ENCODE measurements at places on chromosomes 13 and 19.

DNA sequence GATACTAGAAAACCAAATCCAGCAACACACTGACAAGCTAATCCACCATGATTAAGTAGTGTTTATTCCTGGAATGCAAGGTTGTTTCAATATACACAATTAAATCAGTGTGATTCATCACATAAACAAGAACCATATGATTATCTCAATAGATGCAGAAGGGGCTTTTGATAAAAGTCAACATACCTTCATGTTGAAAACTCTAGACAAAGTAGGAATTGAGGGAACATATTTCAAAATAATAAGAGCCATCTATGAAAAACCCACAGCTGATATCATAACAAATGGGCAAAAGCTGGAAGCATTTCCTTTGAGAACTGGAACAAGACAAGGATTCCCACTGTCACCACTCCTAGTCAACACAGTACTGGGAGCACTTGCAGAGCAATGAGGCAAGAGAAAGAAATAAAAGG lies 213.6 kb upstream of the CSNK1A1L start:
- no peak for DNase-seq

- DNase-seq = no peak
These were observed 155.5 kb upstream of the VSTM2B start for GRCh38 chr19:29370276-29370675.

GRCh38 chr19:677201-677600 lies 1.0 kb downstream of the FSTL3 start:
- DNase-seq = peak; percentile 47

- DNase-seq = no peak
These were observed 39.3 kb downstream of the GGACT start for GRCh38 chr13:100549316-100549715.

DNA sequence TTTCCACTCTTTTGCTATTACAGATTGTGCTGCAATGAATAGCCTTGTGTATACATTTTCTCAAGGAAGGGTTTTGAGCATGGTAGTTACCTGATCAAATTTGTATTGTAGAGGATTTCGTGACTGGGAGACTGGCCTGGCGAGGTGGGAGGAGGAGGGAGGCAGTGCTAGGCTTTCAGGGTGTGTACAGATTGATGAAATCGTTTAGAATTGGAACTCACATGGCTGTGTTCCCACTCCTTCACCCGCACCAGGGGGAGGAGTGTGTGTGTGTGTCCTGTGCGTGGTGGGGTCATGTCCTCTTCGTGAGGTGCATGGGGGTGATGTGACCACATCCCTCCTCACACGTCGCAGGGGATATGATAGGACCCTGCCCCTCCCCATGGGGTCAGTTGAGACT lies 8.3 kb downstream of the PGLYRP1 start:
- DNase-seq = no peak

DNA sequence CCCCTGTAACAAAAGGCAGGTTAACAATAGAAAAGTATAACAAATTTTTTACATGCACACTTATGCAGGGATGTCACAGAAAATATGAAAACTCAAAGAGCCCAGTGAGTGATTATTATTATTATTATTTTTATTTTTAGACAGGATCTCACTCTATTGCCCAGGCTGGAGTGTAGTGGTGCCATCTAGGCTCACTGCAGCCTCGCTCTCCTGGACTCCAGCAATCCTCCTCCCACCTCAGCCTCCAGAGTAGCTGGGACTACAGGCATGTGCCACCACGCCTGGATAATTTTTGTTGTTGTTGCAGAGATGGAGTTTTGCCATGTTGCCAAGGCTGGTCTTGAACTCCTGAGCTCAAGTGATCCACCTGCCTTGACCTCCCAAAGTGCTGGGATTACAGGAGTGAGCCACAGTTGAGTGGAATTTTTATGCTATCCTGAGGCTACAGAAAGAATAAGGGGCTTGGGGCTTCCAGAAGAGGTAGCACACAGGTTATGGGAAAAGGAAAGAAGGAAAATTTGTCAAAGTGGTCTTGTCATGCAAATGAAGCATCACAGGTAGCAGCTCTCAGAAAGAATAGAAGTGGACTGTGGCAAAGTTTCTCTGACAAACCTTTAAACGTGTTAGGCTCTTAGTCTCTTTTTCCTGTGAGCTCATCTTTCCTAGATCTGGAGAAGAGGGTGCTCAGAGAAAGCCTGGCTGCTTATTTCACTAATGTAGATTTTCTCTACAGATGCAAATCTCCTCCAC lies 87.7 kb upstream of the LSM14A start:
- no peak for DNase-seq

DNA sequence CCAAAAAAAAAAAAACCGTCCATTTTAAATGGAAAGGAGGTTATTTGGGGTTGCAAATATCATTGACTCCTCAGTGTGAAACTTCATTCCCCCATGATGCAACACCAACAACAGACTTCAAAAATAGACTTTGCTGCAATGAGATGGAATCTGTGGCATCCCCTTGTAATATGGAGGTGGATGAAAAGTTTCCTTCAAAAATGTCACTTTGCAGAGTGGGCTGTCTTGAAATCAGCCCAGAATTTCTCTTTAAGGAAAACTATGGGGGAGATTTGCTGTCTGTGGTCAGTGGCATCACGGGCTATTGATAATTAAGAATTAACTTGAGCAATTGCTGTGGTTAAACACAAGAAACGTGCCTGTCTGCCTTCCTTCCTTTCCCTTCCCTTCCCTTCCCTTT lies 1.5 kb downstream of the GPR18 start:
- DNase-seq = no peak

DNA sequence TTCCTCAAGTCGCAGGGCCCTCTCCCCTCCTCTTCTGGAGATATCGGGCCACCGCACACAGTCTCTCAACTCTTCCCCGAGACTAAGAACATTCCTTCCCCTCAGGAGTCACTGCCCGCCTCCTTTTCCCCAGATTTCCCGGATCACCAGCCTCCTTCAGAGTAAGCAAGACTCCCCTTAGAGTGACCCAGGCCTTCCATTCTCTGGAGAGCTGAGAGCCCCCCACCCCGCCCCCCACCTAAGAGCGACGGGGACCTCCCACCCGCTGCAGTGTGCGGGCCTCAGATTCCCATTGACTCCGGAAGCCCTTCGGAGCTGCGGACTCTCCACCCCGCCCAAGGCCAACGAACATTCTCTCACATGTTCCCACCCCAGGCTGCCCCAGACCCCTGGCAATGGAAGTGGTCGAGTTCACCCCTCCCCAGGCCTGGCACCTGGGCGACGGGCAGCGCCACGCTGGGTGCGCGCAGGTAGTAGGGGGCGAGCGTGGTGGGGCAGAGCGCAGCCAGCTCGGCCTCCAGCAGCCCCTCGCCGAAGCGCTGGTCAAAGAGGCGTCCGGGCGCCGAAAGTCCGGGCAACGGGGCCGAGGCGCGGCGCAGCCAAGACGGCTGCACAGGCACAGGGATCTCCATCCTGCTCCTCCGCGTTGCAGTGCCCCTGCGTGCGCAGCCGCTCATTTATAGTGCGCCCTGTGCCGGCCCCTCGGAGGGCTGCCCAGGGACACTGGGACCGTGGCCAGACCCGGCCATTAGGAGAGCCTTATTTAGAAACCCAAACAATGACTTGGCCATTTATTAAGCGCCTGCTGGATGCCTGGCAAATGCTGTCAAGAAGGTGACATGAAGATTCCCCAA lies at the start of gene HSPB6:
TSS of gene HSPB6 (minus strand) at position 653 of the 854 bp plus-strand sequence. CDS start at position 632, 21 bp downstream.
- no peak for DNase-seq

DNA sequence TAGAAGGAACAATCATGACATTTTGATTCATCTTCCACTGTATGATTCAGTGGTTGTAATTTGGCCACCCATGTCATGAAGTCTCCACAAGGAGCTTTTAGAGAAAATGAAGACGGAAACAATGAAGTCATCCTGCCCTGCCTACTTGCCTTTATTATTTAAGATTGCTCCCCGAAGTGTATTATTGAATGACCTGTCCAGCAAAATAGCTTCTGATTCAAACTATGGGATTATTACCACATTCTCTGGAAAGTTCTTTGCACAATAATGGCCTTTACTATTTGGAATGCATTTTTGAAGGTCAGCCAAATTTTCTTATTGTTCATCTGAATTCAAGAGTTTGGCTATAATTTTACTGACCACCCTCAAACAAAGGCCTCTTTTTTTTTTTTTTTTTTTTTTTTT lies 77.8 kb upstream of the RFC3 start:
- DNase-seq = no peak

DNA sequence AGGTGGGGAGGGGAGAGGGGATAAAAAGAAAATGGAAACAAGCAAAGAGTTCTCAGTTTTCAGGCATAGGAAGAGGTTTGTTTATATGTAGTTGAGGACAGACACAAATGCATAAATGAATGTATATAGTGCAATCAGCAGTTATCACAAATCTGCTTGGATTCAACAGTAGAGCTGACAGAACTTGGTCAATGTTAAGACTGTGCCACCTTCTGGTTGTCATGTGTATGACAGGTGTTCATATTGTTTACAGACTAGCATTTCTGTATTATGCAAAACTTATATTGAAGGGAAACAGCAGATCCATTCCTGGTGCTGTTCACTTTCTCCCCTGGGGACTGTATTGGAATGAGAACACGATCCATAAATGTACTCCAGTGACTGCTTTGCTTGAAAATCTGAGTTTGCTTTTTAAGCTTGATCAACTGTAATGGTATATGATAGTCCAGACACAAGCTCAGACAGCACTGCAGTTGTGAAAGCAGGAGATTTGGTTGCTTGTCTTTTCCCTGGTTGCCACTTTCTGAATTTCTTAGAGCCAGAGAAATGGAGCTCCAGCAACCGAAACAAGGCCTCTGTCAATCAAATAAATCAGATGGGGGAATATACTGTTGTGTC lies 319.5 kb upstream of the OBI1 start:
- DNase-seq = peak; percentile 61

DNA sequence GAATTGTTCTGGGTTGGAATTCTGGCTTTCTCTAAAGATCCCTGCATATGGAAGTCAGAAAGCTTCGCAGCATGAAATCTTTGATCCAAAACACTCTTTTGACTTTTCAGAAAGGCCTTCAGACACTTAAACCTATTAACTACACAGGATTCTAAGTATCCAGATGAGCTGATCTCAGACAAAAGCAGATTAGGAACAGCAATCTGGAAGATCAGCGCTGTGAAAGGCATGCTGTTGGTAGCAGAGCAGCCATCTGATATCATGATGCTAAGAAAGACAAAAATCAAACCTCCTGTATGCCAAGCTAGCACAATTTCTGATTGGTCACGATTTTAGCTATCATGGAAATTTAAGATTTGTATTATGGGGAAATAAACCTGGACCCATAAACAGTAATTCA lies 589.9 kb downstream of the GPC5 start:
- DNase-seq = no peak

GRCh38 chr19:49214701-49215100 lies 57.1 kb downstream of the TRPM4 start:
- no peak for DNase-seq

- DNase-seq = peak; percentile 68
These were observed 15.2 kb upstream of the EHD2 start for GRCh38 chr19:47697863-47698609.

DNA sequence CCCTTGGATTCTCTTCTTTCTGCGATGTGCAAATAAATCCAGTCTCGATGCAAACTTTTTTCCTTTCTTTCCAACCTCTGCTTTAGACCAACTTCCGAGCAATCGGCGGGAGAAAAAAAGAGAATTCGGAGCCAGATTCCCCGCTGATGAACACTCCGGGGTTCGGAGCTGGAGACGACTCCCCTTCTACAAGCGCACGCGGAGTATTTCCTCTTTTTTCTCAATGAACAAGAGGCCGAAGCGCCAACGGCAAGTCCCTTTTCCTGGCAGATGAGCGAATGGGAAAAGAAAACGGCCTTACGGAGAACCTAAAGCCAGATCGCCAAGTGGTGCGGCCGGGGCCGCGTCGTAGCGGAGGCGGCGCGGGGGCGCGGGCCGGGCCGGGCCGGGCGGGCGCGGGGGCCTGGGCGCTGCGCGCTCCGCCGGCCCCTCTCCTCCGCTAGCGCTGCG lies 250 bp downstream of the SPRY2 start:
- peak; percentile 49 for DNase-seq

DNA sequence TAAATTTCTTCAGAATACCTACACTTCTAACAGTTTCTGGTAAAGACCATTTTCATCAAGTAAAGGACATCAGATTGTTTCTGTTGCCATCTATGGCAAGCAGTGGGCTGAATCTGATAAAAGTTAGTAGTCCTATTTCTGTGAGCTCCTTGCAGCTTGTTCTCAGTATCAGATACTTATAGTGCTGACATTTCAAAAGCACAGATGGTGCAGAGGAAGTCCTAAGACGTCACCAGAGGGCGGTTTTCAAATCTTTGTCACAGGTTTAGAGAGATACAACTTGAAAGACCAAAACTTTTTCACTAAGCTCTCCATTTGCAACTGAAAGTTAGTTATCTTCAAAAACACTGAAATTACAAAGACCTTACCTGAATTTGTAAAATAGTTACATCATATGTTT lies 719.8 kb downstream of the SLITRK1 start:
- DNase-seq = no peak

DNA sequence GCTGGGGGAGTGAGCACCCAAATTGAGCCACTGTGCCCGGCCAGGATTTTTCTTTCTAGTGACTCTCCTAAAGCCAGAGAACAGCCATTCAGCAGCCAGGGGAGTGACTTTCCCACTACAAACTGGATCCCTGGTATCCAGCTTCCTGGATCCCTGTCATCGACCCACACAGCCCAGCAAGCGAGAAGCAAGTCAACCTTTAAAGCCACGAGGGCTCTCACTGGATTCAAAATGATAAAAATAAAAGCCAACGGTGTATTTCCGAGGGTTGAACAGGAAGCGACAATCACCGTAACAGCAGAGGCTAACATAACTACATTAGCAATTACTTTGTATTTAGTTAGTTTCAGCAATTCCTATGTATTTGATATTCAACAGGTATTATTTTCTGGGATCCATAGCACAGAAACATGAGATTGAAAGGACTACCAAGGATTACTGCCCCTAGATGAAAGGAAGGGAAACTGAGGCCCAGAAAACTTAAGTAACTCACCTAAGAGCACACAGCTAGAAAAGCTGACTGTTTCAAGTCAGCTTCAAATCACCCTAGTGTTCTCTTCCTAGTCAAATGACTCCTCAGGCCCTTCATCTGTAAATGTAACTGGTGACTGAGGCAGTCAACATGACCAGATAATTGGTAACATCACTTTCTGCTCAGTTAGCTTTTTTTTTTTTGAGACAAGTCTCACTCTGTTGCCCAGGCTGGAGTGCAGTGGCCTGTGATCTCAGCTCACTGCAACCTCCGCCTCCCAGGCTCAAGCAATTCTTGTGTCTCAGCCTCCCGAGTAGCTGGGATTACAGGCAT lies 2.7 kb downstream of the RFX1 start:
- no peak for DNase-seq

DNA sequence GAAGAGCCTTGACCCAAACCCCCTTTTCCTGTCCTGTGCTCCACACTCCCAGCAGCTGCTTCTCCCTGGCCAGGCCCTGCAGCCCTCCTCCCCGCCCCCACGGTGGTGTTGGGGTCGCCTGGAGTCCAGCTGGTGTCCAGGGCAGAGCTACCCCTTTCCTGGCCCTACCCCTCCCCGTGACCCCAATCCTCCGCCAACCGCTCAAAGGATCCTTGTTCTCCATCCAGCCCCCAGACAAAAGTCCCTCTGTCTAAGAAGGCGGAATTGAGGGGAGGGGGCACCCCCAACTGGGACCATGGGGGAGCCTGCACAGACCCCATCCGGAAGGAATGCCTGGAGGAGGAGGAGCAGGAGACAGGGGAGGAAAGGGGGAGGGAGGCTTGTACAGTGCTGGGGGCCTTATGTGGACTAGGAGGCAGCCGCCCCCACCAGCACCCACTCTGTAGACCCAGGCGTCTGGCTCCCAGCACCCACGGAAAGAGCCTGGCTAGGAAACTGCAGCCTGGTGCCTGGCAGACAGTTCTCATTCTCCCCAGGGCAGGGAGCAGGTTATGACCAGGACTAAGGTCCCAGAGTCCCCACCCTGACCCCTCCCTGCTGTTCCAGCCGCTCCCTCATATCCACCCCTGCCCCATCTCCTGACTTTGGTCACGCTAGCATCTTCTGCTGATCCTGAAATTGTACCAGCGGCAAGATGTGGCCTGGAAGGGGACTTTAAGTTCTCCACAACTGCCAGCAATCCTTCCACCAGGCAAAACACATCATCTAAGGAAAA lies at the start of gene FXYD3:
TSS of gene FXYD3 (plus strand) at position 647 of the 775 bp plus-strand sequence. CDS start 3,554 bp downstream, outside the sequence.
- no peak for DNase-seq
